Endothelial cell of coronary artery (primary cell): ENCODE measurements at places on chromosomes 7 and 10. TPM values are rescaled to one million over a fixed set of nuclear protein-coding genes. Genes with fewer than 3 reads are reported as not detected.

CCDC71L gene
- 27.6 and 30.7 TPM in 2 replicates for total RNA-seq

BCL7B gene
- 18.8 and 19.2 TPM in 2 replicates for total RNA-seq

STK17A gene
- 74.4 and 75.9 TPM in 2 replicates for total RNA-seq

ITIH5 gene
- 0.19 TPM in 1 of 2 replicates, not detected in the other for total RNA-seq
